NCI-H1694 treated with DMSO at 0.1 percent for 48 hours (cell line): ENCODE measurements at places on chromosomes 7 and 10.

DNA sequence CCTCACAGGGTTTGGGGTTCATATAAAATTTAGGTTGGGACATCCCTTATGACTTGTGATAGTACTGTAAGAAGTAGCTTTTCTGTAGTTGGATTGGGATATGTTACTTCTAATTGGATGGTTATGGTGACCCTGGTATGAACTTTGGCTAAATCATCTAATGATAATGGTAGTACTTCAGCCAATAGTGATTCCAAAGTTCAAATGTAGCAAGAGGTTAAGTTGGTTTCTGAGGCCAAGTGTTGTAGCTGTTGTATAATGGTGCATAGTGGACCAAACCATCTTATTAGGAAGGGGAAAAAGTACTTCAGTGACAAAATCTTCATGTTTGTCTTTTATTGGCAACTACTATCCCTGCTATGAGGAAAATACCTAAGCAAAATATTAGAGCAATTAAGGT, 542.1 kb upstream of the IGFBP3 start:
- no peak for DNase-seq

- no peak for DNase-seq
Measured at GRCh38 chr10:50577681-50578350, 45.9 kb downstream of the SGMS1 start.

DNA sequence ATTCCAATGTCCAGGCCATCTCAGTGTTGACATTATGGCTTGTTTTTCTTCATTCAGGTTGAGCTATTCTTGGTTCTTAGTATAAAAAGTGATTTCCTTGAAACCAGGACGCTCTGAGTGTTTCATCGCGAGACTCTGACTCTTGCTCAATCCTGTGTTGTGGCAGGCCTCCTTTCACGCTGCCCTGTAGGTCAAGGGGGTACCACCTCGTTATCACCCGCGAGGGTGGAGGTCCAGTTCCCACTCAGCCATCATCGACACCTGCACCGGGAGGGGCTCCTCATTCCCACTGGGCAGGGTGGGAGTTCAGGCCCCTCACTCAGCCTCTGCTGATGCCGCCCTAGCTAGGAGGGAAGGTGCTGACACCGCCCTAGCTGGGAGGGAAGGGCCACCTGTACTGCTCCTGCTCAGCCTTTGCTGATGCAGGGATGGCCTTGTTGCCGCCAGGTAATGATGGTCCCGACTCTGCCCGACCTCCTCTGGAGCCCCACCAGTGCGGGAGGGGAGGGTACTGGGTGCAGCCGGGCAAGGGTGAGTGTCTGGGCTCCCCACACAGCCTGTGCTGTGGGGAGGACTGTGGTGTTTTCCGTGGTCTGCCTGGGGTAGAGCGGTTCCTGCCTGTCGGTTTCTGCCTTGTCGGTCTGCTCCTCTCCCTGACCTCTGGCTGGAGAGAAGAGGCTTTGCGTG, 16.4 kb downstream of the IQCE start:
- DNase-seq: no peak

- DNase-seq: no peak
Measured at GRCh38 chr7:103799298-103799697, 190.2 kb downstream of the RELN start.

DNA sequence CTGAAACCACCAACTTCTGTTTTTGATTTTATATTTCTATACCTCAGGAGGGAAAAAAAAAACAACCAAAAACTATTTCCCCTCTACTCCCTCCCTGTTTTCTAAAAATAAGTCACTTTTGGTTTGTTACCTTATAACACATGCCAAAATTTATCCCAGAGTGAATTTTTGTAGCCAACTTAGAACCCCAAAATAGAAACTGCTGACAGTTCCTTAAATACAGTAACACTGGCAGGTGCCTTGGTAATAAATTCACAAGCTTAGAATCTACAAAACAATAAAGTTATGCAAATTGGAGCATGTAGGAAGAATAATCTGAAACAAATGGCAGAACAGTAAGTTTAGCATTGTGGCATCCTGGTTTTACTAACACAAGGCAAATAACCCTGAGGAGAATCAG, 165.0 kb upstream of the HDAC9 start:
- DNase-seq: no peak

DNA sequence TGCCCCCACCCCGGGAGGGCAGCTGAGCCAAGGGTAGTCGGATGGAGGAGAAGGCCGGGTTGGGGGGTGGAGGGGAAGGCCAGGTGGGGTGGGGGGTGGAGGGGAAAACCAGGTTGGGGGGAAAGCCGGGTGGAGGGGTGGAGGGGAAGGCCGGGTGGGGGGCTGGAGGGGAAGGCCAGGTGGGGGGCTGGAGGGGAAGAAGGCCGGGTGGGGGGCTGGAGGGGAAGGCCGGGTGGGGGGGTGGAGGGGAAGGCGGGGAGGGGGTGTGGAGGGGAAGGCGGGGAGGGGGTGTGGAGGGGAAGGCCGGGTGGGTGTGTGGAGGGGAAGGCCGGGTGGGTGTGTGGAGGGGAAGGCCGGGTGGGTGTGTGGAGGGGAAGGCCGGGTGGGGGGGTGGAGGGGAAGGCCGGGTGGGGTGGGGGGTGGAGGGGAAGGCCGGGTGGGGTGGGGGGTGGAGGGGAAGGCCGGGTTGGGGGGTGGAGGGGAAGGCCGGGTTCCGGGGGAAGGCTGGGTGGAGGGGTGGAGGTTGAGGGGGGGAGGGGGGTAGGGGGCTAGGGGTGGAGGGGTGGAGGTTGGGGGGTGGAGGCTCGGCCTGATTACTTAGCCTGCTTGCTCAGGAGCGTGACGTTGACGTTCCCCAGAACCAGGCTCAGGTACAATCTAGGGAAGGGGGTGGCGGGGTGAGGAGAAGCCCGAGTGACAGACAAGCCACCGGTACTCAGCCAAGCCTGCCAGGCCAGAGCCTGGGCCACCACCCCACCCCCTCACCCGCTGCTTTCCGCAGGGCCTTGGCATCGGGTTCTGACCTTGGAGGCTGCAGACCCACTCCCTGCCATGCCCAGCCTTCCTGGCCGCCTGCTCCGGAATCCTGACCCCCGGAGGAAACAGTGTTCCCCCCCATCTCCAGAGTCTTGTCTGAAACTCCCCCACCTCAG, 5.6 kb downstream of the TMEM120A start:
- DNase-seq: no peak

DNA sequence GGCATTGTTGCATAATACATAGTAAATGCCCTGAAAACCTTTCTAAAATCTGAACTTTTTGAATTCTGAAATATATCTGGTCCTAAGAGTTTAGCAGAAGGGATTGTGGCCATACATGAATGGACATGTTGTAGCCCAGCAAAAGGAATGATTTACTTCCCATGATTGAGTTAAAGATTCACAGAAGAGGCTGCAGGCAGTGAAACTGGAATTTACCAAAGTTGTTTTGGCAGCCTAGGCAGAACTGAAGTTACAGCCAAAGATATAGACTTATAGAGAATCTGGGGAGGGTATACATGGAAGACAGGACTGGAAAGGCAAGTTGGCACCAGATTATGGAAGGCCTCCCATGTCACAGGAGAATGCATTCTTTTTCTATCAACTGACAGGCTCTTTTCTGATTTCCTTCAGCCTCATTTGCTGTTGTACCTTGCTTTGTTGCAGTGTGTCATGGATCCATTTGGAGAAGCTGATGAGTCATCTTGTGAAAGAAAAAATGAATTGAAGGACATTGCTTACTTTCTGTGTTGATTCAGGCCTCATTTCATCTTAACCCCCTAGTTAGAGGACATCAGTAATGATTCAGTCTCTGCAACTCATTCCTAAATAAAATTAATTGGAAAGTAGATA, 356.2 kb upstream of the LRGUK start:
- DNase-seq: peak; percentile 11

GRCh38 chr7:12052211-12052610, 158.9 kb upstream of the TMEM106B start:
- DNase-seq: no peak

GRCh38 chr10:129364949-129365348, 102.1 kb upstream of the MGMT start:
- DNase-seq: no peak

DNA sequence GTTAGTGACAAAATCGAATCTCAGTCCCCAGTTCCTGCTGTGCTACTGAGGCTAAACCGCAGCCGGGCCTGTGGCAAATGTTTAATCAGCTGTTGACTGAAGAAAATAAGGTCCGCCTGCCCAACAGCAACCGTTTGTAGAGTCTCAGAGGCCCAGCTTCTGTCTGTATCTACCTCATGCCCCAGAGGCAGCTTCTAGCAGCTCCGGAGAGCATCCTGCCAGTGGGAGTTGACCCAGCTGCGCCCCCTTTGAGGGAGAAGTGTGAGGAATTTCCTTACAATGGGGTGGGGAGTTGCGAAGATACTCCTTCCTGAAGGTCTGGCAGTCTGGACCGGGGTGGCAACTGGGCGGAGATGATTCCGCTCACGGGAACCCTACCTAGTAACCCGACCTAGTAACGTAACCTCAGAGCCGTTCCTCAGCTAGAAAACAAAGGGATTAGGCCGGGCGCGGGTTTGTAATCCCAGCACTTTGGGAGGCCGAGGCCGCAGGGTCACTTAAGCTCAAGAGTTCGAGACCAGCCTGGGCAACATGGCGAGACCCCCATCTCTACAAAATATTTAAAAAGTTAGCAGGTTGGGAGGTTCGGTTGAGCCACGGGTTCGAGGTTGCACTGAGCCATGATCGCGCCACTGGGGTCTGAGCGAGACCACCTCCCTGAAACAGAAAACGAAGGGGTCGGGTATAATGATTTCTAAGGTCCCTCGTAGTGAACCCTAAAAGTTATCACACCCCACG, 846 bp upstream of the ZNF775 start:
- peak; percentile 66 for DNase-seq

DNA sequence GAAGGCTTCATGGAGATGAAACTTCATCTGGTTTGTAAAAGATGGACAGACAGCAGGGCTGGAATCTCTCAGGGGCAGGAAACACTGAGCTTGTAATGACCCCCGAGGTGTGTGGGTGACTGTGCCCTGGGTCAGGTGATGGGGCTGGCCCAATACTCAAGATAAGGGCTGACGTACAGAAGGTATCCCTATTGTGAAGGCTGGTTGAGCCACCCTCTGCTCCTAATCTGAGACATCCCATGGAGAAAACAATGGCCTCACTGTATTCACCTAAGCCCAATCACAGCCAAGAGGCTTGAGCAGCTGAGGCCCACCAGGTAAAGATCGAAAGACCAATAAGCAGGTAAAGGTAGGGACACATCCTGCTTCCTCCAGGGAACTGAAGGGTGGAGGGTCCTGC, 34.8 kb upstream of the NUB1 start:
- no peak for DNase-seq

GRCh38 chr7:19869979-19870378, 96.6 kb upstream of the TMEM196 start:
- DNase-seq: no peak

- DNase-seq: peak; percentile 96
Measured at GRCh38 chr10:63711867-63712716, 190.9 kb downstream of the REEP3 start.

GRCh38 chr10:70430493-70431445, 10.7 kb downstream of the NODAL start:
- DNase-seq: no peak

DNA sequence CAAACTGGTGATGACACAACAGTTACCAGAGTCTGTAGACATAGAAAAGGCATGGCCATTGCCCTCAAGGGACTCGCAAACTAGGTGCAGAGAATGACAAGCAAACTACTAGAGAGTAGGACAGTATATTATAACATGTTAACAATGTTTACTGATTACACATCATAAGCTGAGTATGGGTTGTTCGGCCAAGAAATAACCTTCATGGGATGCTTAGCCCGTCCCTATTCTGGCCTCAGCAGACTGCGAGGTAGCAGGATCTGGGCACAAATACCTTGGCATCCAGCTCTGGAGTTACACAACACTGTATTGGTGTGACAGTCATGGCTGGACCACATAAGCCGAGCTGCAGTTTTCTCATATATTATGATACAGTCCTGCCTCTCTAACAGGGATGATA, 51.4 kb downstream of the ABCB4 start:
- DNase-seq: no peak

- no peak for DNase-seq
Measured at GRCh38 chr7:11469028-11469745, 362.8 kb downstream of the THSD7A start.

DNA sequence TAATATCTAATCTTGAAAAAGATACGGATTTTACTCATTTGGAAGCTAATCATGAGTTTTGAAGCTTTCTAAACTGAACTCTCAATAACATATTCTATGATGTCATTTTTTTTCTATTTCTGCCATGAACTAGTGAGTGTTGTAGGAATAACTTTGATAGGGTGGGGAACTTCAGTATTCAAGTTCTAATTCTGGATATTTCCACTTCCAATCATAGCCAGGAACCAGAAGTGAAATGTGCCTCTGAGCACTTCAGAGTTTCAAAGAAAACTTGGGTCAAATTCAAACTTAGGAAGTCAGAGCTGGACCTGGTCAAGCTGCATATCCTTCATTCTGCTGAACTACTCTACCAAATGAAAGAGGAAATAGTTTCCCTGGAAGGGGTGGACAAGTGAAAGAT, 847 bp downstream of the AGMO start:
- no peak for DNase-seq

- no peak for DNase-seq
Measured at GRCh38 chr10:30068492-30069223, 9.3 kb upstream of the JCAD start.

GRCh38 chr7:89023206-89023605, 227.7 kb upstream of the TEX47 start:
- no peak for DNase-seq

GRCh38 chr7:10913457-10913856, 60.2 kb upstream of the PHF14 start:
- no peak for DNase-seq

DNA sequence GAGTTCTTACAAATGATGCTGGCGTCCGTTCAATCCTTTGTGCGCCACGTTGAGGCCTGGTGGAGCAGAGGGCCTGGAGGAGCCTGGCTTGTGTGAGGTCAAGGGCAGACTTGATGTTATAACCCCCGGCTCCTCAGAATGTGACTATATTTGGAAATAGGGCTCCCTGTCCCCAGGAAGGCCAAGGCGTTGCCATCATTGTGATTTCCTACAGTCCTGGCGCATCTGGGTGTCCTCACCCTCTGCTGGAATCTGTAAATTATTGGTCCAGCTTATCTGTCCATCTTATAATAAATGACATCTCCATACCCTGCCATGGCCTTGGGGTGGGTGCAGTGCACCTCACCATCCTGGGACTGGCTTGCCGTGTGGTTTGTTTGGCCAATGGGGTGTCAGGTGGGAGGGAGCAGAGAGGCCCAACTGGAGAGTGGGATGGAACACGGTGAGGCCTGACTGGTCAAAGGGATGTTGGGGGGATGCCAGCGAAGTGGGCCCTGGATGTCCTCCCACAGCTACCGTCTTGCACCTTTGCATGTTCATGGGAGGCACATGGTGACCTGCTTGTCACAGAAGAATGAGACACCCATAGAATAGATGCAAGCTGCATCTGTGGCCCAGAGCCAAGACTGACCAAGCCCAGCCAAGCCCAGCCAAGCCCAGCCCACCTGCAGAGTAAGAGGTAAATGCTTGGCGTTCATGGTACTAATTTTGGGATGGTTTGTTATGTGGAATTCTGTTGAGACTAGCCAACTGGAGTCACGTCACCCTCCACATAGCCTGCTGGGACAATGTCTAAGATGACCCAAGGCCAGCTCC, 11.1 kb upstream of the LRRC27 start:
- DNase-seq: no peak

- no peak for DNase-seq
Measured at GRCh38 chr10:76316234-76316633, 884.8 kb downstream of the LRMDA start.
